KBM-7 (cell line): ENCODE measurements at places on chromosomes 5 and 9.

GRCh38 chr5:107968406-107968843 lies 297.7 kb upstream of the EFNA5 start:
- no peak for DNase-seq

DNA sequence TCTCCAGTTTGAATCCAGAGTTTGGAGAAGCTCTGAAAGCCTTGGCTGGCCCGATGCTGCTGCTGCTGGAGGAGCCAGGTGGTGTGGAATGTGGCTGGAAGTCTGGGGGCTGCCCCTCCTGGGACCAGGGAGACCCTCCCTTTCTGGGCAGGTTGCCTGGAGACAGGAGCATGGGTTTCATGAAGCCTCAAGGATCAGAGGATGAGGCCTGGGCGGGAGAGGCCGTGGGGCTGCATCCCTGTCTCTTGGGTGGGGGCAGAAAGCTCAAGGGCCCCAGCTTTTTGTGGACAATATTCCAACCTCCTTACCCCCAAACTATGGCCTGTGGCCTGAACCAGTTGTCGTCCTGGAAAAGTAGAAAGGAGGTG lies 10.1 kb downstream of the FGF18 start:
- DNase-seq = no peak

- DNase-seq = peak; percentile 53
Observed at GRCh38 chr5:140342896-140343295, 3.5 kb downstream of the HBEGF start.

DNA sequence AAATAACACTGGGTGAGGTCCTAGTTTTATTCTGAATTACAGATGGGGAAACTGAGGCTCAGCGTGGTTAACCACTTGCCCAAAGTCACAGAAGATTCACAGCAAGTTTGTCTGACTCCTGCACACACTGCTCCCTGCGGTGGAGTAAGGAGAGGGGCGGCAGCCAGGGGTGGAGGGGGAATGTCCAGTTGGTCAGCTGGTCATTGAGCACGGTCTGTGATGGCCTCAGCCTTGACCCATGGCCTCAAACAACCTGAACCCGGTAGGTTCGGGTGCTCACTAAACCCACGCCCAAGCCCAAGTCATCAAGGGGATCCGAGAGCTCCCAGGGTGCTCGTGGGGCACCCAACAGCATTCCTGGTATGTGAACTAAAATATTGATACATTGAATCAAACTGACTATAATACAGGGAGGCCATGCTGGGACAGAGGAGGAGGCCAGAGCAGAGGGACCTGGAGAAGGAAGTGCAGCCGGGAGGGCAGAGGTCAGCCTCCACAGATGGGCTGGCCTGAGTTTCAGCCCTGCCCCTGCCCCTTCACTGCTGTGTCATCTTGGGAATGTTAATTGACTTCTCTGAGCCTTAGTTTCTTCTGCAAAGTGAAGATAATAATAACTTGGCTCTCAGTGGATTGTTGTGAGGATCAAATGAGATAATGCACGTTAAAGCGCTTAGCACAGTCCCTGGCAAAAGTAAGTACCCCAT lies 3.6 kb upstream of the IL17B start:
- DNase-seq = no peak

DNA sequence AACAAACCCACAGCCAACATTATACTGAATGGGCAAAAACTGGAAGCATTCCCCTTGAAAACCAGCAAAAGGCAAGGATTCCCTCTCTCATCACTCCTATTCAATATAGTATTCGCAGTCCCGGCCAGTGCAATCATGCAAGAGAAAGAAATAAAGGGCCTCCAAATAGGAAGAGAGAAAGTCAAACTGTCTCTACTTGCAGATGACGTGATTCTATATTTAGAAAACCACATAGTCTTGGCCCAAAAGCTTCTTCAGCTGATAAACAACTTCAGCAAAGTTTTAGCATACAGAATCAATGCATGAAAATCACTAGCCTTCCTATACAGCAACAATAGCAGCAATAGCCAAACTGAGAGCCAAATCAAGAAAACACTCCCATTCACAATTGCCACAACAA lies 333.7 kb upstream of the EDIL3 start:
- no peak for DNase-seq

DNA sequence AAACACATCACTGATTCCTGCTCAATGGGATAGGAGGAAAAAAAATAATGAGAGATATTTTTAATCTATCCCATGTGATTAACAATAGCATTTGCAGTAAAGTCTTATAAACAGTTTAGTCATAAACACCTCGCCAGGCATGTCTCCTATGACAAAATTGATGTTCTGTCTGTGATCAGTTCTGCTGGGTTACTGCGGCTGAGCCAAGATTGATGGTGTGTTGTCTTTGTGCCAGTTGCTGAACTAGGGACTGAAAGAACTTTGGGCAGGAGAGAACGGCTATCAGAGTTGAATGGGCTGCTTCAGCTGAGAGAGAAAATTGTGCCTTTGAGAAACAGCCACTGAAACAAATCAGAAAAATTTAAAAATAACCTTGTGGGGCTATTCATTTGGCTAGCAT lies 37.3 kb upstream of the MAMDC2 start:
- no peak for DNase-seq

DNA sequence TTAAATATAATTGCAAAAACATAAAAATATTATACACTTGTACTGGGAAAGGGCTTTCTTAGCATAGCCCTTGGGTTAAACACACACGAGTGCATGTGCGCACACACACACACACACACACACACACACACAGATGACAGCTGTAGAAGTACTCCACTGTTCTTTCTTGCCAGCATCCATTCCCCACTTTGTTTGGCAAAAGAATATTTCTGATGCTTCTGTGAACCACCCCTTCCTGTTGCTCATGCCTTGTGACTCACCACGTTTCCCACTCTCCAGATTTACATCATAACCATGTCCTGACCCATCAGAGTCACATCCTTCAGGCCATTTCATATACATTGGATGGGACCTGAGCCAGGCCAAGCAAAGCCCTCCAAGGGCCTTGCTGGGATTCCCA lies 280.1 kb downstream of the DNAH5 start:
- DNase-seq = no peak

DNA sequence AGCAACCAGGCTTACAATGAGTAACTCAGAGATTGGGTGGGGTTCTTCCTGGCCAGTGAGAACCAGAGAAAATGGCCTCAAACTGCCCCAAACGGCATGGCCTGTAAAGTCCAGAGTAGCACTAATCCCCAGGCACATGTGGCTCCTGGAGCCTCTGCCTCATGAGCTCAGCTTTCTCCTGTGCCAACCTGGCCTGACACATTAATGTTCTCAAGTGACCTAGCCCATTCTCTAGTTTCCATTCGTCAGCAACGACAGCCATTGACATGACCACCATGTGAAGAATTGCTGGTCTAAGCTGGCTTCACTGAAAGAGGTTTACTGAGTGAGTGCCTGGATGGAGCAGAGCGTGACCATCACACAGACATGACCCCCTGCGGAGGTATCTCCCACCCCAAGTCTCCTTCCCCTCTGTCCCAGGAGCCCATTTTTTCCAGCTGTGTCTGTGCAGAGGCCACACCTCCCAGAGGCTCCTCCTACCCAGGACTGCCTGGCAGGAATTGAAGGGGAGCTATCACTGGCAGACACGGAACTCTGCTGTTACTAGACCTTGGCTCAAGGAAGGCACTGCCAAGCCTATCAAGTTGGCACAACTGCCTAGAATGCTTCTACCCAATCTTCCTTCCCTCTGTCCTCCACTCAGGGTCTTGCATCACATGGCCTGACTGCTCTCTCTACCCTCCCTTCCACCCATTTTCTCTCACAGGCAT lies 59.0 kb upstream of the BOD1 start:
- no peak for DNase-seq

GRCh38 chr9:12457237-12457636 lies 235.9 kb upstream of the TYRP1 start:
- DNase-seq = no peak

DNA sequence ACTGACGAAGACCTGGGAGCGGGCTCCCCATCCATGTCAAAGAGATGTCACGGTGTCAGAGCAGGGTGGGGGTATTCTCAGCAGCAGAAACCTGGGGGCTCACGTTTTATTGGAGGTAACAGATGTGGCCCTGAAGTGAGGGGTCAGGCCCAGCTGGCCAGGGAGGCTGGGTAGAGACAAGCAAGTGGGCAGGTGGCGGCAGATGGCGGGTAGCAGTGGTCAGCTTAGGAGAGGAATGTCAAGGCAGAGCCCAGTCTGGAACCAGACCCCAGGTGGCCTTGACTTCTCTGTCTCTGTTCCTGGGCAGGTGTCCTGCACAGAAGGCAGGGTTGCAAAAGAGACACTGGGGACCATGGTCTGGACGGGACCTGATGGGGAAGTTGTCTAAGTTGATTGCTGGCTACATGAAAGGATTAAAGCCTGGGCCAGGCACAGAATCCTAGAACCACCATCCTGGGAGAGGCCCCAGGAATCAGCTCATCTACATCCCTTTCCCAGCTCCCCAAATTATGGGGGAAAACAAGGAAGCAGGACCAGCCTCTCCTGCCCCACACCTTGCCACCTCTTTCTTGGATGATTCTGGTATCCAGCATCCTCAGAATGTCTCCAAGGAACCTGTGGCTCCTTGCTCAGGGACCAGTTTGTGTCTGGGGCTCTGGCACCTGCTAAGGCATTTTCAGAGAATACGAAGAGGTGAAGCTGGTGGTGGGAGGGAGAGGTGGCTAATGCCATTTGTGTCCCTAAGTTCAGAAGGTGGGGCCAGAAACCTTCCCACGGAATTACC lies 72.5 kb downstream of the AMBP start:
- no peak for DNase-seq

GRCh38 chr5:133128066-133128465 lies 76.3 kb downstream of the HSPA4 start:
- DNase-seq = no peak

- DNase-seq = no peak
Observed at GRCh38 chr5:173735184-173735583, 118.7 kb upstream of the BOD1 start.

GRCh38 chr5:82330530-82331270 lies 52.5 kb upstream of the RPS23 start:
- no peak for DNase-seq

DNA sequence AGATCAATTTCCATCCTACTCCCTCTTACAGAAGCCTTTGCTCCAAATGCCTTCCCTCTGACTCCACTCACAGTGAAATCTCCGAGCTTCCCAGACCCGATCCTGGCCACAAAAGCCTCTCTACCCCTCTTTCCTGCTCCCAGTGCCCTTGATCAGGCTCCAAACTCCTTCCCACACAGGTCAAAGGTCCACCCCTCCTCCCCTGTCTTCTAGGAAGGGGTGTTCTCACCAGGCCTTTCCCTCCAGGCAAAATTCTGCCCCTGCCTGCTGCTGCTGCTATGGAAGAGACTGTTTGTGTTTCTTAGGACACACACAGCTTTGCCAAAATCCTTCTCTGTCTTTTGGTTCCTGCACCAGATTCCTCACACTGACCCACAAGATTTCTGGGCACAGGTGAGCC lies 85.8 kb upstream of the ALDH1A1 start:
- no peak for DNase-seq

- no peak for DNase-seq
Observed at GRCh38 chr5:55591686-55592085, 56.9 kb upstream of the PLPP1 start.

GRCh38 chr5:98638111-98638510 lies 135.4 kb upstream of the RGMB start:
- DNase-seq = no peak

- DNase-seq = no peak
Observed at GRCh38 chr5:88808153-88808552, 74.8 kb downstream of the MEF2C start.

DNA sequence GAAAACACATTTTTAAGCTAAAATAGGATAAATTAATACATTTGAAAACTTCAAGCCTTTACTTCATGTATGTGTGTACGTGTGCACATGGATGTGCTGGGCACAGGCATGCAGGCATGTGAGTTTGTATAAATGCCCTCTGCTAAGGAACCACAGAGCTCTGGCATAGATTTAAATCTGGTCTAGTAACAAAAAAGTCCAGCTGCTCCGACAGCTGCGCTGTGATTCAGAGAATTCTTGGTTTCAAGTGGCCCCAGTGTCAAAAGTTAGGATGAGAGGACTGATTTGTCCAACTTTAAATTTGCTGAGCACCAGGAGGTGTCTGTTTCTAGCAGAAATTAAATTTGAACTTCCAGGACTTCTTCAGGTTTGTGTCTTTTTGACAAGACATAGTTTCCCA lies 203.7 kb upstream of the TUT7 start:
- DNase-seq = no peak

GRCh38 chr5:130111746-130112145 lies 207.5 kb downstream of the CHSY3 start:
- DNase-seq = no peak

DNA sequence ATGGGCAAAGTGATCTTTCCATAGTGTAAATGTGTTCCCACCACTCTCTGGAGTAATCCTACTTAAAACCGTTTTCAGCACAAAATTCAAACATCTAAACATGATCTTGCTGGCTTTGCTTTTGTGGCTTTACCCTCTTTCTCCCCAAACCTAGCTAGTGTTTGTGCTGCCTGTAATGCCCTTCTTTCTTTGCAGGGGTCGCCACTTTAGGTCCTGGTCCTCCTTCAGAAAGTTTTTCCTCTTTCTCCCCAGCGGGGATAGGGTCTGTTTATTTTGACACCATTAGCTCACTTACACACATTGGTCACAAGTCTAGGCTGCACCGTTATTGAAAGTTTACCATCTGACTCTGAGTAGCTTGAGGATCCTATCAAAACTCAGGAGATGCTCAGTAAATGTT lies 736 bp upstream of the HSD17B4 start:
- DNase-seq = no peak

GRCh38 chr9:99335280-99335679 lies 113.2 kb downstream of the SEC61B start:
- DNase-seq = no peak

- no peak for DNase-seq
Observed at GRCh38 chr5:35120715-35121114, 73.0 kb upstream of the AGXT2 start.

GRCh38 chr5:122073018-122073417 lies 5.0 kb downstream of the LOX start:
- no peak for DNase-seq

- no peak for DNase-seq
Observed at GRCh38 chr9:113509463-113509862, 45.9 kb downstream of the RGS3 start.

GRCh38 chr5:164361986-164362385 lies 856.6 kb downstream of the MAT2B start:
- DNase-seq = no peak

DNA sequence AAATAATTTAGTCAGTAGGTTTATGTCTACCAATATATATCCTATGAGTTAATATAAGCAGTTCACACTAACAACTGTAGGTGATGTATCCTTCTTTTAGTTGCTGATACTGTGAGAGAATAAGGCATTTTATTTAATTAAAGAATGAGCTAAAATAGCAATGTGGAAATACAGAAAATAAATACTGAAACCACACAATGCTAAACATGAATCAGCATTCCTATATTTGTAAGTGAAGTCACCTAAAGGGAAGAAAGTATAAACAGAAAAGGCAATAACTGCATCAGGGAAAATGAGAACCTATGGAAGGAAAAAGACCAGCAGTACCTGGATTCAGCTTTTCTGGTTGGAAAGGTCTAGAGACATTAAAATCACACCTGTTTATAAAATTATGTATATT lies 336.0 kb downstream of the PDE4D start:
- DNase-seq = no peak

GRCh38 chr5:11027660-11028059 lies 266.6 kb upstream of the DAP start:
- no peak for DNase-seq
